ENCODE measurements at places on chromosomes 2 and 18.

DNA sequence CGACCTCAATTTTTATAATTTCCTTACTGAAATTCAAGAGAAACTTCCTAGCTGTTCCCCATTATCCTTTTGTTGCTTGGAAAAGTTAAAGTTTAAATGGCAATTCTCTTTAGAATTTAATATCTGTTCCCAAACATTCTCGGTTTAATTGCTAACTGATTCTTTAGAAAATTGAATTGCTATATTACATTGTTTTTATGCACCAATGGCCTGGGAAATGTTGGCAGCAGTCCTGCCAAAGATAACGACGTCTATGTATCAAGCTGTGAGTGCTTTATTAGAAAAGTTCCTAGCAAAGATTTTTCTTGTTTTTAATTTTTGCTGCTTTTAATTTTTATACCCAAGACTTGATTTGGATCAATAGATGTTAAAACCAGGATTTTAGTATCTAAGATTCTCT is 167.8 kb upstream of the HDAC4 start:
- DNase-seq, result no peak

- peak; percentile 30 for DNase-seq
Observed at GRCh38 chr18:32469190-32469651, 1.5 kb downstream of the GAREM1 start.

DNA sequence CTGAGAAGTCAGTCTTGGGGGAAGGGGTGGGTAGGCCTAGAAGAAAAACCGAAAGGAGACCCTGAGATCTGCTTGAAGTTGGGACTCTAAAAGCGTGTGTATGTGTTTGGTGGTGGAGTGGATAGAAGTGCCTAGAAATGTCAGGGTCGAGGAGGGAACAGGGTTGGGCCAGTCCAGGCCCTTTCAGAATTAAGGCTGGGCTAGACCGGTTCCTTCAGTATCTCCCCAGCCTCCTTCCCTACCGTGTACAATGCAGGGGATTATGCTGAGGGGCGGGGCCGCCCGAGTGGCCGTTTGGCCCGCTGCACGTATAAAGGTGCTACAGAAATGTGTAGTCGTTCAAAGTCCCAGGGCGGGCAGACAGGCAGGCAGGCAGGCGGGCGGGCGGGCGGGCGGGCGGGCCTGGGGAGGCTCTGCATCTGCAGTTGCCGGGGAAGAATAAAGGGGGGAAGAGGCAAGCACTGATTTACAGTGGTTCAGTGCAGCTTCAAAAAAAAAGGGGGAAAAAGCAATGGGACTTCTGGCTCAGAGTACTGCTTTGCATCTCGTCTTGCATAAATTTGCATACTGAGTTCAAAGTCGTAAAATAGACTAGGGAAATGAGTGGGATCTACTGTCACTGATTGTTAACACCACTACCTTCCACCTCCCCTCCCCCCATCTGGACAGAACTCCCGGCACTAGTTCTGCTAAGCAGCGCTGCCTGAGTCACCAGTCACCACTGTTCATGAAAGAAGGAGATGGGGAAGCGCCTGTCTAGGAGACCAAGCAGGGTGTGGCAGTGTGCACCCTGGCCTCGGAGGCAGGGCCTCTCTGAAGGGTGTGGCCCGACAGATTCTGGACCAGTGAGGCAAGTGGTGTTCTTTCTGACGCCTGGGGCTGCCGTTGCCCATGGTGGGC is 3.6 kb downstream of the IGFBP2 start:
- DNase-seq, result no peak

DNA sequence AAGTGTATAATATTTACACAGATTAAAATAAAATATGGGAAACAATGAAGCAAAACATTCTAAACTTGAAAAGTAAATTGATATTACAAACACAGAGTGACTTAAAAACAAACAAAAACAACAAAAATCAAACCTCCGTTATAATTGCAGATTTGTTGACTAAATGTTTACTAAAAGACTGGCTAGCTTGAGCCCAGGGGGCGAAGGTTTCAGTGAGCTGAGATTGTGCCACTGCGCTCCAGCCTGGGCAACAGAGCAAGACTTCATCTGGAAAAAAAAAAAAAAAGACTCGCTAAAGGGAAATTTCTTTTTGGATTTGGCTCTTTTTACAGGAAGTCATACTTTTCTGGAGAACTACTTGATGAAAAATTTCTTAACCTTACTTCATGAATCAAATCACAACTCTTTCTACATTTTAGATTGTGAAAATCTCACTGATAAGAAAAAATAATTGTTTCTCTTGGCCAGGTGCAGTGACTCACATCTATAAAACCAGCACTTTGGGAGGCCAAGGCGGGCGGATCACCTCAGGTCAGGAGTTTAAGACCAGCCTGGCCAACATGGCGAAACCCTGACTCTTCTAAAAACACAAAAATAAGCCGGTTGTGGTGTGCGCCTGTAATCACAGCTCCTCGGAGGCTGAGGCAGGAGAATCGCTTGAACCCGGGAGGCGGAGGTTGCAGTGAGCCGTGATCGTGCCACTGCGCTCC is 9.7 kb downstream of the TFPI start:
- no peak for DNase-seq

- no peak for DNase-seq
Observed at GRCh38 chr2:107712857-107713256, 113.8 kb upstream of the RGPD4 start.

GRCh38 chr2:226601881-226602662 is 197.5 kb downstream of the IRS1 start:
- DNase-seq, result no peak

DNA sequence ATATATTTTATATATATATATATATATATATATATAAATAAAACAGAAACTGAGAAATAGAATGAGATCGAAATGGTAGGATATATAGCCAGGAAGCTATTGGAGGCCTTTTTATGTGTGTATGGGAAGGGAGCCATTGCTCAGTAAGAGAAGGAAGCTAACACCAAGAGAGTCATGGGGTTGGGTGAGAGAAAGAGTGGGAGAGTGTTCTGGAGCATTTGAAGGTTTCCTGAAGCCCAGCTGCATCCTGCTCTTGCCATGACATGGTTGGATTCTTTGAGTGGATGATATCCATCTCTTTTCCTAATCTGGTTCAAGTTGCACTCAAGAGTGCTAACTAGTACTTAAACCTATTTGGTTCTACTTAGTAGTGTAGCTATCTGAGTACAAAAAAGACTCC is 282.3 kb downstream of the DYSF start:
- DNase-seq, result no peak
